ENCODE measurements at places on chromosomes 3 and 15.

DNA sequence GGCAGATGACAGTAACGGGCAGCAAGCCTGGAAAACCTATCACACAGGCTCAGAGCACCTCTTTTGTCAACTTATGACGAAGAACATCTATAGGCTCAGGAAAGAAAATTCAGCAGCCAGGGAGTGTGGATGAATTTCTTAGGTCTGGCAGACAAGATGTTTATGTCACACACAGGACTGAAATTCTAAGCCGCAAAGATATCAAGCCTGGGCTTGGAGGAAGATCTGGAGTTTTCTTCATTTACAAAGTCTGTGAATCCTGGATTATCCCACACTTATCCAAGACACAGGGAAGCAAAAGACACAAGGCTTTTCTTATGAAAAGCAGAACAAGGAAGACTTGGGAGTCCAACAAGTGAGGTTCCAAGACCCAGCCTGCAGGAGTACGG is 23.4 kb upstream of the CHCHD6 start:
- no peak for DNase-seq

- no peak for DNase-seq
Observed at GRCh38 chr3:141279077-141279967, 47.7 kb downstream of the PXYLP1 start.

- no peak for DNase-seq
Observed at GRCh38 chr3:192645437-192645836, 81.9 kb downstream of the FGF12 start.

- DNase-seq = no peak
Observed at GRCh38 chr3:84039099-84039498, 919.7 kb upstream of the CADM2 start.

DNA sequence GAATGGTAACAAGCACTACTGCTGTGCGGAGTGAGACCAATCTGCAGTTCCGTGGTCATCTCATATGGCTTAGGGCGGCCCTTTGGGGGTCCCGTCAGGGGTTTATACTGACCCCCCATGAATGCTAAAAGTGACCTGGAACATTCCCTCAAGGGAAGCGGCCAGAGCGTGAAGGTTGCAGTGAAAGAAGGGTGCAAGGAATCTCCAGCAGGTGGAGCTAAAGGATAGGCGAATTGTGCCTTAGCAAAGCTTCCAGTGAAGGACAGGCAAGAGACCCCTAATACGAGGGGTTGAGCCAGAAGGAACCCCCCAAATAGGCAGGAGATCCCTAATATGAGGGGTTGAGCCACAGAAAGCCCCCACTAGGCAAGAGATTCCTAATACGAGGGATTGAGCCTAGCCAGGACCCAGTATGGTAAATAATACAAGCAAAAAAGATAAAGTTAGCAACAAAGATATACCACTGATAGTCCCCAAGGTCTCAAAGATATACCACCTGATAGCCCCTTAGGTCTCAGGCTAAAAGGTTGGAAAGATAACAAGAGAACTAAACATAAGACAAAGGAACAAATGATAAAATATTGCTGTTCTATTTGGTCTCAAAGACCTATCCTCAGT is 32.8 kb downstream of the ZNF589 start:
- peak; percentile 39 for DNase-seq

- DNase-seq = no peak
Observed at GRCh38 chr3:130377960-130378676, 32.6 kb downstream of the COL6A5 start.

- no peak for DNase-seq
Observed at GRCh38 chr3:54665016-54665600, 262.8 kb downstream of the LRTM1 start.

- no peak for DNase-seq
Observed at GRCh38 chr3:65901226-65901625, 137.5 kb downstream of the MAGI1 start.

- no peak for DNase-seq
Observed at GRCh38 chr3:43062564-43063040, 43.3 kb downstream of the POMGNT2 start.

GRCh38 chr15:79093352-79093935 is 2.9 kb upstream of the RASGRF1 start:
- no peak for DNase-seq

- DNase-seq = no peak
Observed at GRCh38 chr3:71103430-71103921, 480.1 kb downstream of the FOXP1 start.

DNA sequence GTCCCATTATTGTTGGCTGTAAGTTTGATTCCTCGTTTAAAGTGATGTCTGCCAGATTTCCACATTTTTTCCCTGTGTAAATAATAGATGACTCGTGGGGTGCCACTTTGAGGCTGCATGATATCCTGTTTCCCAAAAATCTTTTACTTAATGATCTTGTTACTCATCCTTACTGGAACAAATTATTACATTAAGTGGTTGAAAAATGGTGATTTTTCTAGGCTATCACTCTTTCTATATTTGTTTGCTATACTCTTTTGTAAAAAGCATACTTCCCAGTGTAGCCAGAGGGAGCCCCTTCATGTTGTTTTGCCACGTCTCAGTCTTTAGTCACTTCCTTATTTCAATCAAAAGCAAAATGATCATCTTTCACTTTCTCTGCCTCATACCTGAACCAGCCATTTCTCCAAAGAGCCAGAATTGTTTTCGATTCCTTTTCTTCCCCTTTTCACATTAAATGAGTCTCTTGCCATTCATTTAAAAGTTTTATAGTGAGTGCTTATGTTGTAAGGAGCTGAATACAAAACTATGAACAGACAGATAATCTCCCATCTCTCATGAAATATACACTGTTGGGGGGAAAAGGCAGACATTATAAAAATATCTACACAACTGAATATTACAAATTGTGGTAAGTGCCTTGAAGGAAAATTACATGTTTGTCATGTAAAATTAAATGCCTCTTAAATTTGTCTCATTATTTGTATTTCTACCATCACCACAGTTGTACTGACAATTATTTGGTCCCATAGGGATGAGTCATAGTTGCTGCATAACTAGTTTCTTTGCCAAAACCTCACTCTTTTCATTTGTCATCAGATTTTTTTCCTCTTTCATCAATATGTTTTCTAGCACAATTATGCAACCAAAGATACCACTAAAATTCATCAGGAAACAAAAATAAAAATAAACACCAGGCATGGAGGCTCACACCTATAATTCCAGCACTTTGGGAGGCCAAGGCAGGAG is 41.5 kb downstream of the ADGRG7 start:
- peak; percentile 11 for DNase-seq

- peak; percentile 69 for DNase-seq
Observed at GRCh38 chr3:69326855-69327300, 59.0 kb downstream of the FRMD4B start.

DNA sequence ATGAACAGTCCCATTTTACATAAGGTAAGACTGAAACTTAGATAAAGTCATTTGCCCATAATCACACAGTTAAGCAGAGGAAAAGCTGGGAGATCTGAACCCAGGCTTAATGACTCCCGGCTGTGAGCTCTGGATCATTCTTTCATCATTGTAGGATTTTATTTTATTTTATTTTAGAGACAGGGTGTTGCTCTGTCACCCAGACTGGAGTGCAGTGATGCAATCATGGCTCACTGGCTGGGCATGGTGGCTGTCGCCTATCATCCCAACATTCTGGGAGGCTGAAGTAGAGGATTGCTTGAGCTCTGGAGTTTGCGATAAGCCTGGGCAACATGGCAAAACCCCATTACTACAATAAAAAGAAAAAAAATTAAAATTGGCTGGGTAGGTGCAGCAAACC is 31.2 kb upstream of the RAF1 start:
- DNase-seq = no peak

GRCh38 chr15:91912336-91912735 is 58.8 kb downstream of the SLCO3A1 start:
- no peak for DNase-seq

DNA sequence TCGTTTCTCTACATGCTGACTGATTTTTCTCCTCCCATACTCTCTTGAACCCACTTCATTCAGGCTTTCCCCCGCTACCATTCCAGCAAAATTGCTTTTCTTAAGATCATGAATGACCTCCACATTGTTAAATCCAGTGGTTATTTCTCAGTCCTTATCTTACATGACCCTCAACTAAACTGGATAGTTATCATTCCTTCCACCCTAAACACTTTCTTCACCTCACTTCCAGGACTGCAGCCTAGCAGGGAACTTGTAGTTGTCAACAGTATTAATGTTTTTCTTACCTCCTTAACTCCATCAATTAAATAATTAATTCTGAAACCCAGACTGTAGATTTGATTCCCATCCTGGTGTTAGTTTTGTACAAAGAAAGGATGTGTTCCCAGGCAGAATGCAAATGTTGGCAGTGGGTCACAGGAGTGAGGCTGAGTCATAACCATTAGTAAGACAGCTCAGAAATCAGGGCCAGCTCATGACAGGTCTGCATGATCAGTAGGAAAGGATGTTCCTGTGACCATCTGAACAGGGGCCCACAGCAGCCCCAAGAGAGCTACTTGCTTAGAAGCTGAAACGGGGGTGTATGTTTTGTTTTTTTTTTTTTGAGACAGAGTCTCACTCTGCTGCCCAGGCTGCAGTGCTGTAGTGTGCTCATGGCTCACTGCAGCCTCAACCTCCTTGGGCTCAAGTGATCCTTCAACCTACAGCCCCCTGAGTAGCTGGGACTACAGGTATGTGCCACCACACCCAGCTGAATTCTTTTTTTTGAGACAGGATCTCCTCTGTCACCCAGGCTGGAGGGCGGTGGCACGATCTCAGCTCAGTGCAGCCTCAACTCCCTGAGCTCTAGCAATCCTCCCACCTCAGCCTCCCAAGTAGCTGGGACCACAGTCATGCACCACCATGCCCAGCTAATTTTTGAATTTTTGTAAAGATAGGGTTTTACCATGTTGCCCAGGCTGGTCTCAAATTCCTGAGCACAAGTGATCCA is 9.1 kb downstream of the BCL2L10 start:
- DNase-seq = no peak

DNA sequence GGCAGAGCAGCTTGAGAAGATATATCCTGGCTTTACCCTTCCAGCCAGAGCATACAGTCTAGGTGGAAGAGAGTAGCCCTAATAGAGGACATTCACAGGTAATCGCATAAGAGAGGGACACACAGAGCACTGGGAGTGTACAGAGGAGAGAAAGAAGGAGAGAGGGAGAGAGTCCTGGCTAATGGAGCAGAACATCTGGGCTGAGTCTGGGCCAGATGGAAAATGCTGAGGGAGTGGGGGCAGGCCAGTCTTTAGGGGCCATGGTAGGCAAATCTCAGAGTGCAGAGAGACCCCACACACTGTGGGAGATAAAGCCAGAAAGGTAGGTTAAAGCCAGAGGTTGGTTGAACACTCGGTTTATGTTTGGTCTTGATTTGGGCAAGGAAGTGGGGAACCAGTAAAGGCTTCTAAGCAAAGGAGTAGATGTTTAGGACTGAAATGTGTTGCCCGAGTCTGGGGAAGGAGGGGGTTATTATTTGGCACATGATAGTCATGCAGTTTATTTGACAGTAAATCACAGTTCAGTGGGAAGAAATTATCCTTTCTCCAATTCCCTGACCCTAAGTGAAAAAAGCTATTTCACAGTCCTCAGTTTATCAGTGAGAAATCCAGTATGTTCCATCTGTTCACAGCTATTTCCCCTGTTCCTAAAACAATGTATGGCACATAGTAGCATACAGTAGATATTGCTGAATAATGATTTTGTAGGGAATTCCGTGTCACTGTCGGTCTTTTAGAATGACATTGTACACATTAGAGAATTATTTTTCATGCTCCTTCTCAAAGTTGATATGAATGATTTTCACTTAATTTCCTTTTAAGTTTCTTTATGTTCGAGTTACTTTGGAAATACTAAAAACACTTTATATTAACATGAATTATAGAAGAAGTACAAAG is 45.7 kb downstream of the PDHB start:
- DNase-seq = no peak

DNA sequence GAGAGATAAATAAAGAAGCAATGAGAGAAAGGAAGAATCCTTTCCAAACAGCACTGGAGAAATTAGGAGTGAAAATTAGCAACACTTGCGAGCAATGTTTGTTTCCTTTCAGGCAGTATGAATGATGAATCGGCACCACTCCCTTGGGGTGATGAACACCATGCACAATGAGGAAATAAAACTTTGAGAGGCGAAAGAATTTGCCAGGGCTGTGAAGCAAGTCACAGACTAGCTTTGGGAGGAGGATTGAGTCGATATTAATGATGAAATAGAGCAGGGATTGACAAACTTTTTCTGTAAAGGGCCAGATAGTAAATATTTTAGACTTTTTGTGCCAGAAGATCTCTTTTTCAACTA is 237.7 kb downstream of the AGBL1 start:
- no peak for DNase-seq

GRCh38 chr15:76150513-76150912 is 90.7 kb downstream of the TMEM266 start:
- DNase-seq = no peak

GRCh38 chr3:57961828-57962447 is 46.3 kb upstream of the FLNB start:
- DNase-seq = no peak

DNA sequence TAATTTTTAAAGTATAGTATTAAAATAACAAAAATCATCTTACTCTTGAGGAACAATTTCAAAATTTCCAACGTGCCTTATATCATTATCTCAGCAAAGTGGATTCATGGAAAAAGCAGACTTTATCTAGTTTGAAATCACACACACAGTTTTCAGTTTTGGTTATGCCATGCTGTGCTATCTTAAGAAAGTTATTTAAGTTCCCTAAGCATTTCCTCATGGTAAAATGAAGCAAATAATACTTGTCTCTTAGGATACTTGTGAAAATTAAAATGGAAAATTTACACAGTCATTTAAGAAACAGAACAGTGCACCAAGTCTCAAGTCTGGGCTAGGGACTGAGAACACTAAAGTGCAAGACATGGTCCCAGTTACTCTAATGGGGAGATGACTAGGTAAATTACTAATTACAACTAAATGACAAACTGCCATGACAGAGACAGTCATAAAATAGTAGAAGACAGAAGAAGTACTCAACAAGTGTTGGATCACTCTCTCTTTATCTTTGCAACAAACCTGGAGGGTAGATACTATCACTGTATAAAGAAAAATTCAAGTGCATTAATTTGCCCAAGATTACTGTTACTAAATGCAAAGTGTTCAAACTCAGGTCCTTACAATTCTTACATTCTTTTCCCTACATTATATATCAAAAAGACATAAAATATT is 44.8 kb downstream of the DMXL2 start:
- no peak for DNase-seq

DNA sequence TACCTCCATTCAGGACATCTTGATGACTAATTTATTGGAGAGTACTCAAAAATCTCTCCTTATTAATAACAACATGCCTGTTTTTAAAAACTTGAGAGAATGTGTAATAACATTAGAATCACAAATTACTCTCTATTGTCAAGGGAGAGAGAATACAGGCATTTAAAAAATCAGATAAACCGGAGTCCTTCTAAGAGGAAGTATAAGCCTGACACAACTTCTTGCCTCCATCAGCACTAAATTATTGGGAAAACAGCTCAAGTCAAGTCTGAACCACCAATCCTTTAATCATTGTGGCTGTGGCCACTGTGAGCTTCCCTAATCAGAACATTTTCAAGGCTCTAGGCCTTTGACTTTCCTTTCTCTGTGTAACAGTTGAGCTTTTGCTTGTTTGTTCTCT is 38.0 kb downstream of the SSR3 start:
- no peak for DNase-seq

DNA sequence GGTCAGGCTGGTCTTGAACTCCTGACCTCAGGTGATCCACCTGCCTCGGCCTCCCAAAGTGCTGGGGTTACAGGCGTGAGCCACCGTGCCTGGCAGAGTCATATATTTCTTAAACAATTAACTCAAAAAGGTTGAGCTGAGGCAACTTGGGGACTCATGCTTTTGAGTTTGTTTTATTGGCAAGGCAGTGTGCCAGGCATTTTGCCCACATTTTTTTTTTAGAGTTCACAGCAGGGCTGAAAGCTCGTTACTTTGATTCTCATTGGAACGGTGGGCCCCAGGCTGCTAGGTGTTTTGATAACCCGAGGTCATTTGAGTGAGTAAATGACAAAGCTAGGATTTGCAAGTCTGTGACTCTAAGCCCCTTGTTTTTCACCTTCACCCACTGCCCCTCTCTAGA is 76.2 kb downstream of the CCK start:
- DNase-seq = no peak
